ENCODE measurements at places on chromosomes 11 and 22.

GRCh38 chr22:32839831-32840584 is 38.5 kb downstream of the TIMP3 start:
- DNase-seq, result no peak

GRCh38 chr11:112225753-112226061 is 521 bp upstream of the PTS start:
- no peak for DNase-seq

- no peak for DNase-seq
These were observed 751.2 kb downstream of the BRD1 start for GRCh38 chr22:49076300-49077035.

GRCh38 chr22:37277384-37277783 is 4.9 kb upstream of the CYTH4 start:
- no peak for DNase-seq

- DNase-seq, result no peak
These were observed 137.7 kb downstream of the ATG16L2 start for GRCh38 chr11:72951888-72952287.

Measured in NCI-H2081 treated with DMSO at 0.1 percent for 48 hours (cell line).